ENCODE measurements at places on chromosomes 1 and 21. TPM values are rescaled to one million over a fixed set of nuclear protein-coding genes. Genes with fewer than 3 reads are reported as not detected.

Gene CLDN19
- 0.94 TPM for total RNA-seq

Gene EXO1
- 1.5 TPM for total RNA-seq

Gene SPRR3
- total RNA-seq: not detected

Gene ZNF669
- 6.0 TPM for total RNA-seq

Gene OR2T29
- total RNA-seq: not detected

Measured in aorta (tissue), 5 donors.